ENCODE measurements at places on chromosomes 3 and 15. TPM values are rescaled to one million over a fixed set of nuclear protein-coding genes. Genes with fewer than 3 reads are reported as not detected.

The CYP1A2 gene
- total RNA-seq: not detected

The CPLX3 gene
- total RNA-seq: not detected

The XPC gene
- 14.6 TPM for total RNA-seq

The EPHA6 gene
- total RNA-seq: 0.52 TPM

The CFAP100 gene
- not detected for total RNA-seq

Data from skeletal muscle tissue (tissue), 5 donors.